GM23248 (cell line): ENCODE measurements at places on chromosomes 16 and 17.

GRCh38 chr16:89563639-89564392, 3.3 kb downstream of the RPL13 start:
- DNase-seq, result no peak

GRCh38 chr17:3039736-3040135, 23.7 kb downstream of the OR1D5 start:
- no peak for DNase-seq

GRCh38 chr16:87531418-87531817, 38.6 kb upstream of the ZCCHC14 start:
- no peak for DNase-seq

DNA sequence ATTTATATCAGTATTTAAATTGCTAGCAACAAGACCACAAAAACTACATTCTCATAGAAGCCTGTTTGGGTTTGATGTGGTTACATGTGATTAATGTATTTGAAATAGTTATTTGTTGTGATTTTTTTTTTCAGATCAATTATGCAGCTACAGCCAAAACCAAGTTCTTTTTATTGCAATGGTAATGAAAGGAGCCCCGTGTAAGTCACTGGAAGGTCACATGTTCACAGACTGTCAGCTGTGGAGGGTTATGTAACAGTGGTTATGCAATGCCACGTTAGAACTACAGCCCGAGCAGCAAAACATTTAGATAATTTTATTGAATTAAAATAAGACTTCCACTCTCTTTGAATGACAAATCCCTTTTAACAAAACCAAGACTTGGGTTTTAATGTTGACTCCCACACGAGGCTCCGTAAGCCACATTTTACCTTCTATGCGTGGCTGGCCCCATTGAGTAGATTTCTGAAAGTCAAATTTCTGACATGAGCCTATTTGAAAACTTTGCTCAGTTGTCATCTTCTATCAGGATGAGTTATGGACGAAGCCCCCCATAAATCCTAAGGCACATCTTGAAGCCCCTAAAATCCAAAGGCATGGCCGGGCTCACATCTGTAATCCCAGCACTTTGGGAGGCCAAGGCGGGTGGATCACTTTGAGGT, 41.8 kb upstream of the SEC14L1 start:
- DNase-seq, result peak; percentile 86

- DNase-seq, result peak; percentile 31
Measured at GRCh38 chr17:39981207-39981741, 667 bp downstream of the PSMD3 start.

DNA sequence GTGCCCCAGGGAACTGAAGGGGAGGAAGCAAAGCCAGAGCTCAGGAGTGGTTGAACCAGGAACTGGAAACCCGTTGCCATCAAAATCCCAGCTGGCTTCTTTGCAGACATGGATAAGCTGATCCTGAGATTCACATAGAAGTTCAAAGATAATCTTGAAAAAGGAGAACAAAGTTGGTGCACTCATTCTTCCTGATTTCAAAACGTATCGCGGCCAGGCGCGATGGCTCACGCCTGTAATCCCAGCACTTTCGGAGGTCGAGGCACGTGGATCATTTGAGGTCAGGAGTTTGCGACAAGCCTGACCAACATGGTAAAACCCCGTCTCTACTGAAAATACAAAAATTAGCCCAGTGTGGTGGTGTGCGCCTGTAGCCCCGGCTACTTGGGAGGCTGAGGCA, 7.1 kb downstream of the RAP1GAP2 start:
- no peak for DNase-seq

GRCh38 chr16:70808371-70808770, 7.4 kb upstream of the VAC14 start:
- DNase-seq, result no peak

GRCh38 chr17:28499364-28499664, 6.8 kb upstream of the FOXN1 start:
- no peak for DNase-seq

- no peak for DNase-seq
Measured at GRCh38 chr16:65895906-65896305, 470.6 kb upstream of the CDH5 start.

DNA sequence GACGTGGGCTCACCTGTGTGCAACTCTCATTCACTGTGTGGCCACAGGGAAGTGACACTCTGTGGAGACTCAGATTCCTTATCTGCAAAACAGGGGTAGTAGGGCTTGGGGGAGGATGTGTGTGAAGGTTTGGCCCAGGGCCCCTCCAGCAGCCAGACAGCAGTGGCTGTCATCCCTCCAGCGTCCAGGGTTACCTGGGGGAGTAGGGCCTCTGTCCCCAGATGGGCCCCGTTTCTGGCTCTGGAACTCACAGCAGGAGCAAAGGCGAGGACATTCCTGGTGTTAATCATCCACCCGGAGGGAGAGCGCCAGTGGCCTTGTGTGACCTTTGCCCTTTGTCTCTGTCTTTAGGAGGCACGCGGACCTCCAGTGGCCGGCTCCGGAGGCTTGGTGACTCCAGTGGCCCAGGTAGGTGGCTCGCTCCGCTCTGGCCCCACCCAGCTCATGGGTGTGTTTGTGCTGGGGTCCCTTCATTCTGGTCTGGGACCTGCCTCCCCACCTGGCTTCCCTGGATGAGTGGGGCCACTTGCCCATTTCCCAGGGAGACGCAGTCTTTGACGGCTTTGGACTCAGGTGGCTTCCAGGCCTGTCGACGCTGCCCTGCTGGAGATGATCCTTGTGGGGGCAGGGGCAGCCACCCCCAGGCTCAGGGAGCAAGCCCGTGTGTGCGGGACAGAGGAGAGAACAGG, 166.2 kb downstream of the SEC14L1 start:
- DNase-seq, result no peak
